ENCODE measurements at places on chromosomes 7 and 10.

GRCh38 chr7:52825611-52826010 is 209.8 kb upstream of the POM121L12 start:
- no peak for DNase-seq

DNA sequence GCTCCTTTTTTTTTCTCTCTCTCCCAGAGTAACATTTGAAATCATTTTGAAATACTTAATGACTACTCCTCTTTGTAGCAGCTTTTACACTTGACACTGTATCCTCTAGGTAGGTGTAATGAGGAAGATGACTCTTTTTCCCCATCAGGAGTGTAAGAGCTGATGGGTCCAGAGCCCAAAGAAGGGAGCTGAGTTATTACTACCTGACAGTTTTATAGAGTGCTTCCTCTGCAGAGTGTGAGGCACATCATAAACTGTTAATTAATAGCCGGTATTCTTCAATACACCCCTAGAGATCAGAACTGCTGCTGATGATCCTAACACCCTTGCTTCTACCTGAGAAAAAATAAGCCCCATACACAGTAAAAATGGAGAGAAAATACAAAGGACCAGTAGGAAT is 279.8 kb upstream of the SEMA3A start:
- DNase-seq = no peak

GRCh38 chr10:48599830-48600134 is 5.1 kb downstream of the ARHGAP22 start:
- DNase-seq = no peak

DNA sequence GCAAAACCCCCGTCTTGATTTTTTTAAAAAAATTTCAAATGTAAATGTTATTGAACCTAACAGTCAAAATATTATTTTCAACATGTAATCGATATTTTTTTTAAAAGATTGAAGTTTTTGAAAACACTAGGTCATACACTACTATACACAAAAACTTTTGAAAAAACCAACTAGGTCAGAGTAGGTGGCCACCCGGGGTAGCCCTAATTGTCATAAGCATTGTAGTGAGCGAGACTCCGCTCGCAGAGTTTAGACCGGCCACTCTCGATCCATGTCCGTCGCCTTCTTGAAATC is 417 bp downstream of the RFC2 start:
- no peak for DNase-seq

DNA sequence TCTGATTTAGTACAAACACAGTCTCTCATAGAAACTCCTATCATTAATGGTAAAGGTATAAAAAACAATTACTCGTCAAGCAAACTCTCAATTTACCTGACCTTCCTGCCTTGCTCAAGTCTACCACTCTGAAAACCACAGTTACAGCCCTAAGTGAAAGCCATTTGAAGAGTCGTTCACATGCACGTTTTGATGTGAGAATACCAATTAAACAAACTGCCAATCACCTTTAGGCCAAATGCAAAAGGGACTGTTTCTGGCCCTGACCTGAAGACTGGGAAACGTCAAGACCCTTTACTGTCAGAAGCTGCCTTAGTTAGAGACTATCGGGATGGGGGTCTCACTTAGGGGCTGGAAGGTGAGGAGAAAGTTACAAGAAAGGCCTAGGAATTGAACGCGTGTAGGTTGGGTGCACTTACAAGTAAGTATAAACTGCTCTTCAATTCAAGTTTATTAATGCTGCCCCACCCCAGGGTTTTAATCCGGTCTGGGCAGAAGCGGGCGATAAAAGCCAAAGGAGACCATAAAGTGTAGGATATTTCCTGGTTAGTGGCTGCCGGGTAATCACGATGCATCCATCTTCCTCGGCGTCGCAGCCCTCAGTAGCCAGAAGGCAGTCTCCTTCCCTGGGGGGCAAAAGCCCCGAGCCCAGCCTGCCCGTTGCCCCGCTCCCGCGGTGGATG is 935 bp downstream of the TM9SF3 start:
- DNase-seq = no peak

- DNase-seq = no peak
Measured at GRCh38 chr10:7697426-7697825, 5.7 kb upstream of the ITIH2 start.

DNA sequence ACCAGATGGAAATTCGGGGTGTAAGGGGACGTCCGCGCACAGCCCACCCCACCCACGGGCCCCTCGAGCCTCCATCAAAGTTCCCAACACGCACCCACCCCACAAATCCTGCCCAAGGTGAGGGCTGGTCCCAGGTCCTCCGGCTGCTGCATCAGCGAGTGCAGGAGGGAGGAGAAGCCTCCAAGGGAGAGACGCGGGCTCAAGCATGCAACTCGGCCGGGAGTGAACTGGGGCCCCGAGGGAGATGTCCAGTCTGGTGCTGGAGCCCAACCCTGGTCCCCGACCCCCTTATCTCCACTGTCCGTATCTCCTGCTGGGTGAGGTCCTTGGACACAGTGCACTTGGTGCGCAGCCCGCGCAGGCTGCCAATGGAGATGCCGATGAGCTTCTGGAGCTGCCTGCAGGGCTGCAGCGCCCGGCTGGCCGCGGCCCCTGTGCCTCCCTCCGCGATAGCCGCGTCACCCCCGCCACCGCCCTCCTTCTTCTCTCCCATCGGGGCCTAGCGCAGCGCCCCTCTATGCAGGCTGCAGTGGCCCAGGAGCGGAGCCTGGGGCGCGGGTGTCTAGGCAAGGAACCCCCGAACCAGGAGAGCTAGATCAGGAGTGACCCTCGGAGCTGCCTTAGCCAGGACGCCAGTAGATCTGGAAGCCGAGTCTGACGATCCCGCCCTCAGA is 489.2 kb downstream of the ZNF33B start:
- DNase-seq = no peak

All from activated CD8-positive, alpha-beta memory T cell treated with anti-CD3 and anti-CD28 coated beads for 1 hour (primary cell).